Stimulated activated CD4-positive, alpha-beta T cell treated with anti-CD3 and anti-CD28 coated beads, Interleukin-1b, Interleukin-23, amount 100 ng/mL, for 1 hour (primary cell): ENCODE measurements at places on chromosomes 2 and 18.
A peak's percentile ranks its signal among the peaks of the same experiment; 100 is the strongest.

- no peak for DNase-seq
These were observed 24.6 kb downstream of the INSIG2 start for GRCh38 chr2:118112771-118113334.

GRCh38 chr18:80198994-80199748, 48.1 kb downstream of the PARD6G start:
- DNase-seq = no peak

DNA sequence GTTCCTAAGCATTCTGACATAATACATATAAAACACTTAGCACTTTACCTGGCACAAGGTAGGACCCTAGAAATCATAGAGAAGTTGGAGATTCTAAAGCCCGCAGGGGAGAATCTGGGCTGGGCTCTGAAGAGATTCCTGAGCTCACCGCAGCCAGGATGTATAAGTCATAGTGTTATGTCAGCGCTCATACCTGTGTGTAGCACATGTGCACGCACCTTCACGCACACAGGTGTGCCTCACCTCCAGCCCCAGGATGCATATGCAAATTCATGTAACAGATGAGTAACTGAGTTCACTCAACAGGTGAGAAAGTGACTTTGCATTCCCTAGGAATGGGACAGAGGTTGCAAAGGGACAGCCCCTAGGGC, 7.9 kb upstream of the SDC1 start:
- no peak for DNase-seq

DNA sequence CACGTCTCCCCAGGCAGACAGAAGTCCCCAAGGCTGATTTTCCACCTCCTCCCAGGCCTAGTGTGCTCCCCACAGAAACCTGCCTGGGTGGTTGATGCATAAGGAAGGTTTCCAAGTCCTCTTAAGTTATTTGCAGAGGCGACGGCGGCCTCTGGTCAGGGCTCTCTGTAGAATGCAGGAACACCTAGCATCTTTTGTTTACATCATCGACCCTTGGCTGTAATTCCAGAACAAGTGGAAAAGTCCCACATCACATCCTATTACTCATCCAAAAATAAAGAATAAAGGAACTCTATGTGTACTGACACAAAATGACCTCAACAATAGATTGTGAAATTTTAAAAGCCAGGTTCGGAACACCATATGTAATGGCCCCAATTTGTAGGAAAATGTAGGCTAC, 211.1 kb downstream of the ALPK2 start:
- no peak for DNase-seq

GRCh38 chr2:127166231-127166860, 53.8 kb downstream of the CYP27C1 start:
- DNase-seq = no peak

DNA sequence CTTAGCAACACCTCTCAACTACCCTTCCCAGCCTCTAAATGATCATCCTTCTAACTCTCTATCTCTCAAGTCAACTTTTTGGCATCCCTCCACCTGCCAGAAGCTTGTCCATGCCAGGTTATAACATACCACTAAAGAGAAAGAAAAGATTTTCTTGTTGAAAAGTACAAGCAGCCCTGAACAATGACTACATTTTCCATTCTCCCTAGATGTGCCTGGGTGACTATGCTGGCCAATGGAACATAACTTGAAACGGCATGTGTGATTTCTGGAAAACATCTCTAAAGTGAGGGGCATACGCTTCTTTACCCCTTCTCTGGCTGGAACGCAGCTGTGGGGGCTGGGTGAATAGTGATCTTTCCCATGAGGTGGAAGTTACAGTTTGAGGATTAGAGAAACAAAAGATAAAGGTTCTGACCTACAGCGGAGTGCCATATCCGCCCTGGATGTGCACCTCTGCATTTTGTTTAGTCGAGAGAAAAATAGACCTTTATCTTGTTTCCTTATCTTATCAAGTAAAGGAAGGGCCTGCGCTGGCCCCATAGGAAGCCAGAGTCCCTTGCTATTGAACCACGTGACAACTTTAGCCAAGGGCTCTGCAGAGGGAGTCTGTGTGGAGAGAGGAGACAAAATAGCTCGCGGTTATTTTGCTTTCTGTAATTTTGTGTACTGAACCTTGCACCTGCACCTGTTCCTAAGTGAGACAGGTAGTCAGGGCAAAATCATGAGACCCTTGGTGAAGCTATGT, 436.8 kb downstream of the TGIF1 start:
- no peak for DNase-seq

- no peak for DNase-seq
These were observed 45.3 kb upstream of the ITM2C start for GRCh38 chr2:230819433-230819832.

DNA sequence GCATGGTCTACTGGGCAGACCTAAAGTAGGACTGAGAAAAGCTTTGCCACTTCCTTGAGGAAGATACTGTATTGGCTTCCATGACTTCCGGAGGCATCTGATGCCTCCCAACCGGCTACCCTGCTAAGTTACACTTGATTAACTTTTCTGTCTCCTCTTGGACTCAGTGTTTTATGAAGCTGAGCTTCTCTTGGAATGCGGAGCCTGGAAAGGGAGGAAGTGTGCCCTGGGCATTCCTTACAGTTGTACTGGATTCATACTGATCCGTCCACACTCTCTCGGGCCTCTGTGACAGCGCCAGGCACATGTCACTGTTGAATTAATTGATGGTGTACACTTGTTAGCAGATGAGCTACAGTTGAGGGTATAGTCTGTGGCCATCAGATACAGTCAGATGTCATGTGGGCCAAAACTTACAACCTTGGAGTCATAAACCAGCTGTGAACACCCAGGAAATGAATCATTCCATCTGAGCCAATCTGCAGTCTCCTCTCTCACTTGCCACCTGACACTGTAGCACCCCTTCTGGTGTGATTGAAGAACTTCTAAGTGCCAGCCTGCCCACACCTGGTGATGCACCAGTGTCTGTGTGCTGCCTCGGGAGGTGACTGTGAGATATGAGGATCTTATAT, 122.5 kb downstream of the FHOD3 start:
- DNase-seq = no peak

- DNase-seq = no peak
These were observed 3.7 kb upstream of the MFSD6 start for GRCh38 chr2:190404487-190404886.

DNA sequence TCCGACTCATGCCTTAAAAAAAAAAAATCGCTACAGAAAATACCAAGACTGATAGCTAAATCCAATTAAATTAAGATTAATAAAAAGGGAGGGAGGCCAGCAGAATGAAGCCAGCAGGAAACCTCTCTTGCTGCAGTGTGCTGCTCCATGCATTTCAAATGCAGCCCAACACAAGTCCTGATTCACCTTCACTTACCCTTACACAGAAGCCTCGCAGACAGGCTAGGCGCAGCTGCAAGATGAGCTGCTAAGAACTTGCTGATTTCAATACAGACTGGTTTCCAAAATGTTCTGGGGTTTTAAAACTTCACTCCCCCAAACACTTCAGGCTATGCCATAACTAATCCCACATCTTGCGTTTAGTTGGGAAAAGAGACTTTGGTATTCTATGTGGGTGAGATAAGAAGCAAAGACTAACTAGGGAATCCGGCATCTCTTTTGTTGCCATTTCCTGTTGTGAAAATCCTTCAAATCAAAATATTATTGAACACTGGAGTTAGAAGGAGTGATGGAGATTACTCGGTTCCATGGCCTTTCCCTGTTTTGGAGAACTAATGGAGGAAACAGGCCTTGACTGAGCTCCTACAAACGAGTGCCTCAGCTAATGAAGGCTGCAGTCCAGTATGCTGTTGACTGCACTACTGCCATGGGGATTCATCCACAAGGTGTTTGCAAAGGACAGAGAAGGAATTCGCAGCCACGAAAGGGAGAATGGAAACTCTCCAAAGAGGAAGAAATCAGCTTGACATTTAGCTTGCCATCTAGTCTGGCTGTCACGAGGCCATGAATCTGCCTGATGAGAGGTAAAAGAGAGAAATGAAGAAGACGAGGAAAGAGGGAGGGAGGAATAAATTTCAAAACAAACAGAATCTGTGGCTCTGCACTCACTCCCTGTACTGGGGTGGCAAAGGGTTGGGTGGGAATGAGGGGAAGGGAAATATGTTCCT, 67.3 kb downstream of the CLHC1 start:
- no peak for DNase-seq

DNA sequence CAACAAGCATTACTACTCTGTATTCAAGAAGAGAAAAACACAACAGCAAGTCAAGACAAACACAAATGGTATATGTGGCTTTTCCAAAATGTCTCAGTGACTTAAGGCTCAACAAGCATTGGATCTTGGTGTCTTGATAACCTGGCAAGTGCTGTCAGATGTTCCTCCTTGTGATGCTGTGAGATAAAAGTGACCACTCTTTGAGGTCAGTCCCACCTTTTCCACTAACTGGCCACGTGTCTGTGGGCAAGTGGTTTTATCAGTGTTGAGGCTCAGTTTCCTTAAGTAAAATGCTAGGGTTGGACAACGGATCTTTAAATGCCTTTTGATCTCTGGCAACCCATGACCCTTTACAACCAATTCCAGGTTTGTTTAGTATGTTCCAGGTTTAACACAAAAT, 98.7 kb downstream of the BCL2 start:
- no peak for DNase-seq

GRCh38 chr2:67854798-67855197, 208.0 kb downstream of the C1D start:
- no peak for DNase-seq

GRCh38 chr2:28681606-28682005, 70.0 kb upstream of the PPP1CB start:
- DNase-seq = peak; percentile 6

GRCh38 chr2:41061356-41061755, 609.5 kb upstream of the SLC8A1 start:
- no peak for DNase-seq

- no peak for DNase-seq
These were observed 57.7 kb downstream of the ODC1 start for GRCh38 chr2:10390369-10390801.

GRCh38 chr18:49812286-49813068, 856 bp downstream of the ACAA2 start:
- DNase-seq = no peak

GRCh38 chr2:109459485-109459884, 154.3 kb downstream of the SEPTIN10 start:
- DNase-seq = no peak

DNA sequence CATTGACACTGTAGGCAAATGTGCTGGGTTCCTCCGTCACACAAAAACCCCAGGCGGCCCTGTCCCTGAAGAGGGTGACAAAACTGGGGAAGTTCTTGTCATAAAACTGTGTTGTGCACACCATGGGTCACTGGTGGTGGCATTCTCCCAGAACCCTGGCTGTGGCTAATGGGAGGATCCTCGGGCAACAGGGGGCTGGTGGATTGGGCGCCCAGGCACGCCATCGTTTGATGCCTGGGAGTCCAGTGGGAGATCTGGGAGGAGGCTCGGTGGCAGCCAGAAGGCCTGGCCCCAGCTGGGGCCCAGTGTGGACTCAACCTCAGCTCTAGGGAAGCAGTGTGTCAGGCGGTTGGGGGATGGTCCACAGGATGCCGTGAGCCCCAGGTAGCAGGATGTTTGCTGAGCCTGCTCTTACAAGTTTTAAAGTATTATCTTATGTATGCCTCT, 140.7 kb downstream of the ACOXL start:
- no peak for DNase-seq

DNA sequence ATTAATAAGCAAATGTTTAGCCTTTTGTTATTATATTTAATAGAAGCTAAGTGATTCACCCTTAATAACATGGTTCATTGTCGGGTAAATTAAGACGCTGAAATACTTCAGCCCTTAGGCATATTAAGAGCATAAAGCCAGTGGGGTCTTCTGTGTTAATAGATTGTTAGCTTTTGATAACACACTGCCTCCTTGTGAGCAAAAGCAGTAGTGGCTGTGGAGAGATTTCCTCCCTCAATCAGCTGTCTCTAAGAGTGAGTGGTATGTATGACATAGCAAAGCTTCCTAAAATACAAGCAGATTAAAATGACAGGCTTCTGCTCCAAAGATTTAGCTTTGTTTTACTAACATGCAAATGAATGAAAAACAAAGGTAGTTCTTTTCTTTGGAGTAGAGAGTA, 143.7 kb upstream of the SYT4 start:
- DNase-seq = no peak

GRCh38 chr2:162242586-162243280, 512 bp downstream of the FAP start:
- no peak for DNase-seq

- no peak for DNase-seq
These were observed 51.8 kb downstream of the KCNG2 start for GRCh38 chr18:79849328-79850207.

DNA sequence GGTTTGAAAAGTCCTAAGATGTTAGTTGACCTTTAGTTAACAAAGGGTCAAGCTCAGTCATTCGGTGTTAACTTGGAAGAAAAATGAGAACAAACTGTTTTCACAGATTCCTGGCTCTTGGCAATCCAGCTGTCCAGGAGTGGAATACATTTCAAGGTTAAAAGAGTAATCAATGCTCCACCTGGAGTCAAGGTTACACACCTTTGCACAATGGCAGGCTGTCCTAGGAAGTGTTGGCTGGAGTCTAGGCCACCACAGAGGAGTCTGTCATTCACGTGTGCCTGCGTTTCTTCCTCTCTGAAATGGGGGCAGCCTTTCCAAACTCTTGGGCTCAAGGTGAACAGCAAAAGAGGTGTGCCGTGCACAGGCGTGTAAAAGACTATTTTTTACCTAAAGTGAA, 6.3 kb upstream of the ID2 start:
- DNase-seq = no peak

DNA sequence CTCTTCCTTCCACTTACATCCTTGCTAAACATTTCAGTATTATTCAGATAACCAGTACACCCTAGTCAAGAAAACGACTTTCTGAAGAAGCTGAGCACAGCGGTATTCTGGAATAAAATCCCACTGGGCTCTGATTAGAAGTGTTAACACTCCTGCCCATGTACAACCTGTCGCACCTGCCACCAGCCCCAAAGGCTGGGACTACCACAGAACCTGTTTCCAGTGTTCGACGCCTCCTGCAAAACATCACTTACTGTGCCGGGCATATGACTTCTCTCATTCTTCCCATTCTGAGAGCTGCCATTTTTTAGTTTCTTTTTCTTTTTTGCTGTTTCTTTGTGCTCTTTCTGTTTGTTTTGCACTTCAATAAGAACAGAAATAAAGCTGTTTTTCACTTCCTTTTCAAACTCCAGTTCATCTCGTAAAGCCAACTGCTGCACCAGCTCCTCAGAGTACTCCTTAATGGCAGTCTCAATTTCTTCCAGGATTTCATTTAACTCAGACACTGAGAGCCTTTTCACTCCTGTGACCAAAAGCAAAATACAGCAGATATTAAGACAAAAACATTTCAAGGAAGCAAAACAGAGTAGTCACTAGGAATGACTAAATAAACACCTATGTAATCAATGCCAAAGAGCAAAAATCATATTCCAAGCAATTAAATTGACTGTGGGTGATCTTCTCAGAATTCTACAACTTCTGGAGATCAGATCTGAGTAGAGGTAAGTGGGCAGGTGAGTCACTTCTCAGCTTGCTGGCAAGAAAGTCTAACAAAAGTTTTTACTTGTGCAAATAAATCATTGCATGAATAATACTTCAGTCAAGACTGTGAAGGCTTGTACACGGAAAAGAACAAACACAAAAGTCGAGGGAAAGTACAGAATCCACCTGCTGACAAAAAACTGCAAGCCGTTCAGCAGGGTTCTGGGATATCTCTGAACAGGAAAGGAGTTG, 19.3 kb downstream of the FEZ2 start:
- DNase-seq = no peak

- DNase-seq = no peak
These were observed 75.7 kb downstream of the RBMS1 start for GRCh38 chr2:160417745-160418397.
